Peyer's patch (tissue), 4 donors: ENCODE measurements at places on chromosomes 2 and 18. TPM values are rescaled to one million over a fixed set of nuclear protein-coding genes. Genes with fewer than 3 reads are reported as not detected.

The UPP2 gene
- total RNA-seq, result not detected

The PROC gene
- total RNA-seq, result 1.6 TPM

GRCh38 chr18:31190919-31191318 lies 28.3 kb upstream of the DSC1 start:
- no peak for DNase-seq

The TCF23 gene
- total RNA-seq, result not detected

DNA sequence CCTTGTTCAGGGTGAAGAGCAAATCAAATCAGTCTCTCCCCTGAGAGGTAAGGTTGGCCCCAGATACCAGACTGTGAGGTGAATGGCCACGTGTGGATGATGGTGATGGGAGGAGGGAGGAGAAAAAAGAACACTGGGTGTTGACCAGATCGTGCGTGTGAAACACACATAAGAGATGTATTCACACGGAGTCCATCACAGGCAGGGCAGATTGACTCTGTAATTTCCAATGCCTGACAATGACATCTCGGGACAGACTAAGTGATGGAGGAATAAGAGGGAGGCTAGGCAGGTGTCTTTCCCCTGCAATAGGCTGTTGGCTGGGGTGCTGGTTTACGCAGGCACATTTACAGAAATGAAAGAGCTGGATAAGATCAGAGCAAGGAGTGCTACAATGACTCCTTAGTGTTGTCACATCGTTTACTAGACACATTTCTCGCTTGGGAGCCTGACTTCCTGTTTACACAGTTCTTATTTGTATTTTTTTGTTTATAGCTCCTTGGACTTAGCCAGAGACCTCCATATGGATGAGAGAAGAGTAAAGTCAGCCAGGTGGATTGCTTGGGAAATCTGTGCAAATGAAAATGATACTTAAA lies 43.1 kb downstream of the CPO start:
- DNase-seq, result no peak

DNA sequence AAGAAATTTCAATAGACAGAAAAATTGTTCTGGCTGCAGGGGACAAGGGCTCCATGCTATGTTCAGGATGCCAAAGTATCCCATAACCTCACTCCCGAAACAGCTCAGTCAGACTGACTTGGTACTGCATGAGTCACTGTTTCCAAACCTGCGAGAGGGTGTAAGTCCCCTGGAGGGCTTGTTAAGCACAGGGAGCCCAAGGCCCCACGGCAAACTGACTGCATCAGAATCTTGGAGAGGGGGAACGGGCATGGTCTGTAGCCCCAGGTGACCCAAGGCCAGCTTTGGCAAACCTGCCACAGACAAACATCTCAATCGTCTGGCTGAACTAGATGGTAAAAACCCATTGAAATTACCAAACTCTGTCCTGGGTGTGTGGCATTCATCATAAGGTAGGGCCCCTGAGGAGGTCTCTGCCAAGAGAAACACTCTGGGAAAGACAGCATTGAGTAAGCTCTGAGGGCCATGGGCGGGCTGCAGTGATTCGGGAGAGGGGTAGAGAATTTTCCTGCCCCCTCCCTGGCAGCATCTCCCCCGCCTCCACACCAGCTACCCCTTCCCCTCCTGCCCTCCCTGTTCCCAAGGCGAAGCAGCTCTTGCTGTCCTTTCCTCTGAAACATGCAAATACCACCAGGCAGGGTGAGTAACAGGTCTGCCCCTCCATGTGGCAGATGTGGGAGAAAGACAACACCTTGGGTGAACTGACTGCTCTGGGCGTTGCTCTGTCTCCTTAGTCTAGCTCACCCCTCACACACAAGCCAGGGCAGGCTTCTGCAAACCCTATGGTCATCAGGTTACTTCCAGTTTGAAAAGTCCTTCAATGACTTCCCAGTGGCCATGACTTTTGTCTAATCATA lies 274.7 kb upstream of the SIX2 start:
- no peak for DNase-seq

GRCh38 chr2:101307503-101307902 lies 998 bp downstream of the RNF149 start:
- no peak for DNase-seq

GRCh38 chr18:70578480-70578879 lies 289.6 kb downstream of the SOCS6 start:
- DNase-seq, result no peak

DNA sequence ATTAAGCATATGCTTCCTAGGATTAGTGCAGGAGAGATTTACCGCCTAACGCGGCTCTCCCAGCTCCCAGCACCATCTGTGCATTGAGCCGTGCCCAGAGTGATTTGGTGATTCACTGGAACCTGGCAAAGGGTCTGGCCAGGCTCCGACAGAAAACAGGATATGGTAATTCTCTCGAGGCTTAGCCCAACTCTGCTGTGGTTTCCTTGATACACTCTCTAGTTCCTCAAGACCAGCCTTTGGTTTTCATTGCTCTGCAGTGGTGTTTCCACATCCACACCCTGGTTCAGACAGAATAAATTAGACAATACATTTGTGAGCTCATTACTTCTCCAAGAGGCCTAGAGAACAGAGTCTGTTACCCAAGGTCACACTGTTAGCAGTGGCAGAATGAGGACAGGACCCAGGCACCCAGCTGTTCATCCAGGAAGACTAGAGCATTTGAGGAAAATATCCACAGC lies 23.0 kb upstream of the SMAD2 start:
- no peak for DNase-seq

DNA sequence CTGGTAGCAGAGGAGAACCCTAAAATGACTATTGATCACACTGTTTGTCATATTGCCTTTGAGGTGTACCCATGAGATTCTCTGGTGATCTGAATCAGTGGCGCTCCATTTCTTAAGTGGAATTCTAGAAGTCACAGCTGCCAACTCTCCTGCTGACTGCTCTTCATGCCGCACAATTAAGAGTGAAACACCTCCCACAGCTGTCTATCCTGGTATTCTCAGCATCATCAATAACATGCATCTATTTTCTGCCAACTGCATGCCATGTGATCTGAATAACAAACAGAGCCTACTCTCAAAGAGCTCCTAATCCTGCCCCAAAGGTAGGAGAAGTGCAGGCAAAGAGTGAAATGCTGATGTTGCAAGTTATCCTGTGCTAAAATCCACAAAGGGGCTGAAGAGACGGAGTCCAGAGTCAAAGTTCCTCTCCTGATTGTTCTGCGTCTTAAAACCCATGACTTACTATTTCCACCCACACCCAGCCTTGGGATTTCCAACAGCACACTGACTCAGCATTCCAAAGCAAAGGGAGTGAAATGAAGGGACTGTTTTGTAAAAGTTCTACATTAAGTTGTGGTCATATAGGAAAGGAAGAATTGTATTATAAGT lies 13.7 kb upstream of the DAPL1 start:
- DNase-seq, result no peak

- no peak for DNase-seq
Observed at GRCh38 chr2:85727798-85728197, 26.0 kb upstream of the ATOH8 start.

- no peak for DNase-seq
Observed at GRCh38 chr2:231015478-231015877, 19.6 kb downstream of the SPATA3 start.

DNA sequence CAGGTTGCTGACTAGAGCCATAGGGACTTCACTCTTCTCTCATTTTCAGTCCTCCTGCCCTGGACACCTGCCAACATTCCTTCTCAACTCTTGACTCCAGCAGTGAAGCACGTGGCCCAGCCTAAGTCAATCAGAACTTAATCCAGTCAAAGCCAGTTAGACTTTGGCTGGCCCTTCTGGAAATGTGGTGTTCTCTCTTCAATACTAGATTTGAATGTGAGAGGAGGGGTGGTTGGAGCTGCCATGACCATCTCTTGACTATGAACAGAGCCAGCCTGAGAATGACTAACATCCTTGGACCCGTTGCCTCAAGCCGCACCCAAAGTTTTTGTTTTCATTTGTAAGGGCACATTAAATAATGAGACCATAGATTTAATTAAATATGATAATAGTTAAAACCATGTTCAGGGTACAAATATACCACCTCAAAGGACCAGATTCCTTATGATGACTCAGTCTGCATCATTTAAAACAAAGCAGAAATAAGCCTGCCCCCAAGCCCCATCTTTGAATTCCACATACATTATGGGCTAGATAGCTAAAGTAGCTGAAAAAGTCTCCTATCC lies 49.7 kb upstream of the RASGRP3 start:
- DNase-seq, result no peak

DNA sequence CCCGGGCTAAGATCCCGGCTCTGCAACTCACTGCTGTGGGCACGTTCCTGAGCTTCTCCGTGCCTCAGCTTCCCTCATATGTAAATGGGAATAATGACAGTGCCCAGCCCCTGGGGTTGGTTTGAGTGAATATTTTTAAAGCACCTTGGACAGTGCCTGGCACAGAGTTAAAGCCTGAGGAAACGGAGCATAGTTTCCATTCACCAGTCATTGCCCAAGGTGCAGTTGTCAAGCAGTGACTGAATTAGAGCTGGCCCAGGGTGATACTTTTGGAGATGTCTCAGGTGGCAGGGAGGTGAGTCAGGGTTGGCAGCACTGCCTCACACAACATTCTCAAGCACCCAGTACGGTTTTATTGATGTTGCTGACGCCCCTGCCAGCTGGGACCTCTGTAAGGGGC lies 12.2 kb downstream of the TMEM177 start:
- no peak for DNase-seq

The KANSL1L gene
- total RNA-seq, result 83.3 TPM

- DNase-seq, result no peak
Observed at GRCh38 chr18:69631281-69631680, 230.6 kb downstream of the DOK6 start.

DNA sequence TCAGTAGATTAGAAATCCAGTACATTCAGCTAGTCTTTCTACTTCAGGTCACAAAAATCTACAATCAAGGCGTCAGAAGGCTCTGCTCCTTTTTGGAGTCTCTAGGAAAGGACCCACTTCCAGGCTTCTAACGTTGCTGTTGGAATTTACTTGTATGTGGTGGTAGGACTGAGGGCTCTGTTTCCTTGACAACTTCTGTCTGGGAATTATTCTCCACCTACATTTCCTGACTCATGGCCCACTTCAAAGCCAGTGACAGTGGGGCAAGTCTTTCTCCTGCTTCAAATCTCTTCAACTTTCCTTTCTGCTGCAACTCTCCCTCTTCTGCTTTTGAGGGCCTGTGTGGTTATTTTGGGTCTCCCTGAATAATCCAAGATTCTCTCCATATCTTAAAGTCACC lies 10.4 kb upstream of the TMX3 start:
- no peak for DNase-seq

The MFSD6 gene
- total RNA-seq, result 184 TPM

DNA sequence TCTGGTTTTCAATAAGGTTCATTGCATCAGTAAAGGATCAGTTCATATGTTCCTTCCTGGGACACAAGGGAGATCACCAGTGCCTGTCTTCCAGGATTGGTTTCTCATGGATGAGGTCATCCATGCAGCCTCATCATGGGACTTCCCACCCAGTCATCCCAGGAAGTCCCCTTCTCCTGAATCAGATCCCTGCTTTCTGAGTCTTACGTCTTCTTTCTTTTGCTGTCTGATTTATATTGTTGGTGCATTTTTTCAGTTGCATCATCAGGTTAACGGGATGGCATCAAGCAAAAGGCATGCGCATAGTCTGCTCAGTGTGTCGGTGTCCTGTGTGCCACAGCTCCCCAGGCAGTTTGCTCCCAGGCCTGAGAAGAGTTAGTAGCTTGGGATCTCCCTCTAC lies 105.9 kb downstream of the SOX11 start:
- DNase-seq, result no peak

- DNase-seq, result no peak
Observed at GRCh38 chr2:10471955-10472354, 23.8 kb upstream of the ODC1 start.
